ENCODE measurements at places on chromosomes 1 and 21.

- no peak for DNase-seq
These were observed 2.1 kb downstream of the TAF12 start for GRCh38 chr1:28640766-28641165.

GRCh38 chr1:153434746-153435455 is 18.6 kb downstream of the S100A7A start:
- DNase-seq, result no peak

GRCh38 chr1:93483606-93484005 is 35.7 kb downstream of the FNBP1L start:
- DNase-seq, result no peak

DNA sequence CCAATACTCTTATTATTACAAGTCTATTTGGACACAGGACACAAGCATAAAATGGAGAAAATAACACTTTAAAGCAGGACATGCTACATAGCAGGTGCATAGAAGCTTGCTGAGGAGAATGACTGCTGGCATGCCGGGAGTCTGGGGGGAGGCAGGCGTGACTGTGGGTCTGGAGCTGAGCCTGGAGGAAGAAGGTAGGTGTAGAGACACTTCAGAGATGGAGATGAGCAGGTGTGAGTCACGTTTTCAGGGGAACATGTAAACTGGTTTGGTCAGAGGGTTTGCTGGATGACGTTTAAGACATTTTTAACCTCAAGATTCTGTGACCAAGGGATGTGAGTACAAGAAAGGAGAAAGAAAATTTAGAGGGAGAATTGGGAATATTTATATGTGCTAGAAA is 24.5 kb downstream of the OSCP1 start:
- no peak for DNase-seq

DNA sequence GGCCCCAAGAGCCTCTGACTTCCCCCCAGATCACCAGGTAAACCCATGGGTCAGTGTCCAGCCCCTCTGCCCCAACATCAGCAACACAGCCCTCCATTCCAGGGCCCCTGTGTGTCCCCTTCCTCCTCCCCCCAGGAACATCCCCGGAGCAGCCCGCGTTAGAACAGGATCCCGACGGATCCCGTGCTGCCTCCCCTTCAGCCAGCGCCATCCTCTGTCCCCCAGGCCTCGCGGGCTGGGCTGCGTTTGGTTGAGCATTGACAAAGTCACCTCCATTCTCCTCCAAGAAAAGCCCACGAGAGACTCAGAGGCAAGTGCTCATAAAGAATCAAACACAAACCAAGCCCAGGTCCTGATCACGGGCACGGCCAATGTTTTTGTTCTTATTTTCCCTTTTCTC is 160.0 kb upstream of the ARHGEF16 start:
- DNase-seq, result no peak

Measured in tibial nerve (tissue), 4 donors.